ENCODE measurements at places on chromosomes 11 and 22.

DNA sequence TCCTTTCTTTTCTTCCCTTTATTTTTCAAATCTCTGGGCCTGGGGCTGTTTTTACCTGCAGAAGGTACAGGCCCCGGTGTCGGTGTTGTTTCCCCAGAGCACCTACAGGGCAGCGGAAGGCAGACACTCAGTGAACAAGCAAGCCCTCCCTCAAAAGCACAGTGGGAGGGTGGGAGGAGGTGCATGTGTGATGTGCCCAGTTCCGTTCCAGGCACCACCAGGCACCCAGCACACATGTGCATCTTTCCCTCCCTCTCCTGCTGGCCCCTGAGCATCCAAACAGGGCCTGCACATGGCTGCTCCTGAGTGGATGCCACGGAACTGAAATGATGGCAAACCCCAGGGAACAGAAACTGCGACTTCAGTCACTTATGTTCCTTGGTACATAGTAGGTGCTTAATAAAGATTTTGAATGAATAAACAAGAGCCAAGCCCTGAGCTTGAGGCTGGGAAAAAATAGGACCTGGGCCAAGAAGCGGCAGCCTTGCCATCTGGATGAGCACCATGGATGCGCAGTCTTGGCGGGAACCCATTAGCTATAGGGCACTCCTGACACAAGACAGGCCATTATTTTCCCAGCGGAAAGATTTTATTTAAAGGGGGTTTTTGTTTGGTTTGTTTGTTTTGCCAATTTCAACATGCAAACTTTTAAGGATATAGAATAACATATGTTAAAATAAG is 47.8 kb downstream of the ARRB1 start:
- no peak for DNase-seq

- DNase-seq = no peak
Measured at GRCh38 chr22:22666307-22667091, 22.1 kb downstream of the GGTLC2 start.

DNA sequence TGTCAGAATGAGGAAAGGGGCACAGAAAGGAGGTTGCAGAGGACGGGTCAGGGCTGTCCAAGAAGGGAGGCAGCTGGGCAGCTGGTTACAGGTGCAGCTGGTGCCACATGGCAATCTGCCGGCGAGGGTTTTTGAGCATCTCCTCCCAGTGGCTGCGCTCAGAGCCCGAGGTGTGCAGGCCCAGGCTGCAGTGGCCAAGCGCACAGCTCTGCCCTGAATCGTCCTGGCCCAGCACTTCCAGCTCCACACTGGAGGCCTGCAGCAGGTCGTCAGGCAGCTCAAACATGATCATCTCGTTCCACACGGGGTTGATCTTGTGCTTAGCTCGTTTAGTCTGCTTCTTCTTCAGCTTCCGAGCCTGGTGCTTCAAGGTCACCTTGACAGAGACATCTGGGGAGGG is 42.2 kb downstream of the SYT13 start:
- no peak for DNase-seq

- DNase-seq = no peak
Measured at GRCh38 chr11:65606876-65607613, 7.0 kb downstream of the MAP3K11 start.

DNA sequence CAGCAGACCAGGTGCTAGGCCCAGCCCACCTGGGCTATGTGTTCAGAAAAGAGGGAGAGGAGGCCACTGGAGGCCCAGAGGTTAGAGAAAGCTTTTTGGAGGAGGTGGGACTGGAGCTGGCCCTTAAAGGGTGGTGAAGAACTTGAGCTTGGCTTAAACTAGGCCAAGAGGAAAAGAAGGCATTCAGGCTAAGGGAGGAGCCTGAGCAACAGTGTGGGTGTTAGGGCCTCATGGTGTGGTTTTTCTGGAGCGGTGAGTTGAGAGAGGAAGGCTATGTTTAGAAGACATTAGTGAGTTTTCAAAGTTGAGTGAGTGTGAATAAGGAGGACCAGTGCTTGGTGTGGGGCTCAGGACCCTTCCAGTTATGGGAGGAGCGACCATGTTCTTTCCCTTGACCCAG is 6.2 kb downstream of the TAF6L start:
- no peak for DNase-seq

- DNase-seq = no peak
Measured at GRCh38 chr11:94449029-94449428, 44.6 kb downstream of the MRE11 start.

DNA sequence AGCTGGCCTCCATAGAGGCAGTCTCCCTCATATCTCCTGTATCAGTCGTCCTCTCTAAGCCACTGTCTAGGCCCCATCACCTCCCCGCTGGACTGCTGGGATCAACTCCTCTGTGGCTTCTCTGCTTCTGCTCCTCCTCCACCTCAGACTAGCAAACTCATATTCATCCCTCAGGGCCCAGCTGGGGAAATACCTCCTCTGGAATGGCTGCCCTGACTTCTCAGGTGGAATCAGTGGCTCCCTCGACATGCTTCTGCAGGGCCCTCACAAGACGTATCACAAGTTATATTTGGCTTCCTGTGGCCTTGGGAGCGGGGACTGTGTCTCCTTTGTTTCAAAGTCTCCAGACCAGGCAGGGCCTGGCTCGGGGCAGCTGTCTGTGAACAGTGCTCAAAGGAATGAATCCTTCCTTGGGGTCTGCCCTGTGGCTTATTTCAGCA is 10.0 kb downstream of the SLC29A2 start:
- DNase-seq = no peak

GRCh38 chr22:45785458-45785857 is 113.8 kb downstream of the ATXN10 start:
- DNase-seq = no peak

DNA sequence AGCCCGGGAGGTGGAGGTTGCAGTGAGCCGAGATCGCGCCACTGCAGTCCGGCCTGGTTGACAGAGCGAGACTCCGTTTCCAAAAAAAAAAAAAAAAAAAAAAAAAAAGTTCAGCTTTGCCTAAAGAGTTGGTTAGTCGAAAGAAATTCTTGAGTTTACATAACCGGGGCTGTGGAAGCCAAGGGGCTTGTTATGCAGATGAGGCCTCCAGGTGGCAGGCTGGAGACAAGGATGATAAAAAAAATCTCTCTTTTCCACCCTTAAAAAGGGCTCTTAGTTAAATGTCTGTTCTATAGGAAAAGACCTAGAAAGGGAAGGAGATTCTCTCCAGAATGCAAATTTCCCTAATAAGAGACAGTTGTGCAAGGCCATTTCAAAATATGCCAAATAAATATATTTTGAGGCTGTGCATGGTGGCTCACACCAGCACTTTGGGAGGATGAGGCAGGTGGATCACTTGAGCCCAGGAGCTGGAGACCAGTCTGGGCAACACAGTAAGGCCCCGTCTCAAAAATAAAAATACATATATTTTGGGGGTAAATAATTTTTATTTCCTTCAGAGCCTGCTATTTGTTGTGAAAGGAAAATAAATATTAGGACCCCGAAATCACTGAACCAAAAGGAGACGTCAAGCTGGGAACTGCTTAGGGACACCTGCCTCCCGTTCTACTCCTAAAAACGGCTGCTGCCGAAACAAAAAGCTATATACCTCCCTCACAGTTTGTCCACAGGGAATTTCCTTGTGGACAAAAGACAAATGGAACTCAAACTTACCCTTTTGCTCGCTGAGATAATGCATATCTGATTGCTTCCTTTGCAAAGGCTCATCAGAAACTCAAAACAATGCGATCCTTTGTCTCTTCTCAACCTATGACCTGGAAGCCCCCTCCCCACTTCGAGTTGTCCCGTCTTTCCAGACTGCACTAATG is 2.4 kb upstream of the IFITM2 start:
- DNase-seq = no peak

DNA sequence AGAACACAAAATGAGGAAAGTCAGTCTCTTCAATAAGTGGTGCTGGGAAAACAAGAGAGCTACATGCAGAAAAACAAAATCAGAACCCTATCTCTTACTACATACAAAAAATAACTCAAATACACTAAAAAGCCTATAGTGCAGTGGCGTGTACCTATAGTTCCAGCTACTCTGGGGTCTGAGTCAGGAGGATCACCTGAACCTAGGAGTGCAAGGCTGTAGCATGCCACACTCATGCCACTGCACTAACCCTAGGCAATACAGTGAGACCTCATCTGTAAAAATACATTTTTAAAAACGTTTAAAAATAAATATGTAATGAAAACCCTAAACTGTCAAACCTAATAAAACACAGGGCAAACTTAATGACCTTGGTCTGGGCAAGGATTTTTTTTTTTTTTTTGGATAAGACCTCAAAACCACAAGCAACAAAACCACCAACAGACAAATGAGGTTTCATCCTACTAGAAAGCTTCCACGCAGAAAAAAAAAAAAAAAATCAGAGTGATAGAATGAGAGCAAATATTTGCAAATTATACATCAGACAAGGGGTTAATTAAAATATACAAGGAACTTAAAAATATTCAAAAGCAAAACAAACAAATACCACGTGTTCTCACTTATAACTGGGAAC is 35.2 kb downstream of the XKR3 start:
- DNase-seq = no peak

- DNase-seq = no peak
Measured at GRCh38 chr11:57263351-57263750, 26.3 kb upstream of the APLNR start.

- DNase-seq = no peak
Measured at GRCh38 chr11:41459465-41460401, at the start of gene LRRC4C. Gene LRRC4C (minus strand): TSS chr11:41459652.
